ENCODE measurements at places on chromosomes 1 and 21. TPM values are rescaled to one million over a fixed set of nuclear protein-coding genes. Genes with fewer than 3 reads are reported as not detected.

- DNase-seq: no peak
Observed at GRCh38 chr1:6850537-6850936, 65.3 kb downstream of the CAMTA1 start.

BSND gene
- total RNA-seq: not detected

DNA sequence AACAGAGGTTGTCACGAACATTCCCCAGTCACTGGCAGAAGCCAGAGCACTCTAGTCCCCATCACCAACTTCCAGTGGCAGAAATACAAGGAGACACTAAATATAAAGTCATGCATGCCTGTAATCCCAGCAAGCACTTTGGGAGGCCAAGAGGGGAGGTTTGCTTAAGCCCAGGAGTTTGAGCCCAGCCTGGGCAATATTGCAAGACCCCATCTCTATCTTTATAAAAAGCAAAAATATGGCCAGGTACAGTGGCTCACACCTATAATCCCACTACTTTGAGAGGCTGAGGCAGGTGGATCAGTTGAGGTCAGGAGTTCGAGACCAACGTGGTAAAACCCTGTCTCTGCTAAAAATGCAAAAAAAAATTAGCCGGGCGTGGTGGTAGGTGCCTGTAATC, 6.4 kb downstream of the CYB5RL start:
- DNase-seq: no peak

SPATA21 gene
- total RNA-seq: not detected

- DNase-seq: no peak
Observed at GRCh38 chr1:157095551-157095950, 4.1 kb downstream of the ETV3L start.

DNA sequence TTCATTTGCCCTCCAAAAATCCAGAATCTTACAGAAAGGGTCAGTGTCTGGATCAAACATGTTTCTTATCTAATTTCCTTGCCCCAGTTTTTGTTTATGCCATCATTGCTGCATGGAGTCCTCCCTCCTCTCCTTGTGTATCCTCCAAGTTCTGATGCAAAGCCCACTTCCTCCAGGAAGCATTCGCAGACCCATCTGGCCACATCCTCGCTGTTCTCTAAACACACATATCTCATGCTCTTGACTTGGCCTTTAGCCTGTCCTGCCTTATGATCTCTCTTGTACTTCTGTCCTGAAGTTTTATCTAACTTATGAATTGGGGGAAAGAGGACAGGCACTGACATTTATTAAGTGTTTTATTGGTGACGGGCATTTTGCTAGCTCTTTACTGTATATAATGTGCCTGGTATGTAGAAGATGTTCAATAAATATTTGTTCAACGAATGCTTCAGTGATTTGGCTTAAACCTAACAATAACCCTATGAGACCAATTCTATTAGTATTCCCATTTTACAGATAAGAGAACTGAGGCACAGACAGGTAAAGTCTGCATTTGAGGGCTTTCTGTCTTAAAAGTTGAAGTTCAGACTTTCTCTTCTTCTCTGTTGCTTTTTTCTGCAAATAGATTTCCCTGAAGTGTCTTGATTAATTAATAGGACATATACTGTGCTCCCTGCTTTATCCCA, 19.2 kb upstream of the ID3 start:
- DNase-seq: no peak

GRCh38 chr1:12631571-12631970, 12.3 kb upstream of the AADACL4 start:
- no peak for DNase-seq

SH2D1B gene
- not detected for total RNA-seq

MRPS6 gene
- total RNA-seq: 26.4 TPM

TSPAN1 gene
- 8.9 TPM for total RNA-seq

DNA sequence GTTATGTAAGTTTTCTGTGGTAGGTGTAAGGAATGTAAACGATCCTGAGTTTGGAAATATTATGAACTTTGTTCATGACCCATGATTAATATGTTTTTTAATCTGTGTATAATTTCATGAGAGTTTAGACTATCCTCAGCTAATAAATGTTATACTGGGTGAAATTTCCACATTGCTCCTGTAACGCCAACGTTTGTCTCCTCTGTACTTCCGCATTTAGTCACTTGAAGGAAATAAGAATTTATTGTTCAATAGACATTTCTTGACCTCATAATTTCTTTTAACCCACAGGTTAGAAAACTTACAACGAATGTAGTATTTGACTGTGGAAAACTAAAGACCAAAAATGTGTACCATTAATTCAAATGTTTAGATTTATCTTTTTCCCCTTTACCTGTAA, 876 bp downstream of the KCNJ15 start:
- no peak for DNase-seq

GRCh38 chr21:19908390-19908789, 1089.8 kb upstream of the NCAM2 start:
- no peak for DNase-seq

GRCh38 chr1:15543589-15544568, 17.2 kb downstream of the DNAJC16 start:
- DNase-seq: no peak

GRCh38 chr1:243495442-243496186, 239.8 kb downstream of the SDCCAG8 start:
- no peak for DNase-seq

LHX4 gene
- total RNA-seq: not detected

GRCh38 chr1:1683104-1683905, 9.3 kb downstream of the SLC35E2B start:
- DNase-seq: no peak

GRCh38 chr1:154753426-154753825, 116.7 kb downstream of the KCNN3 start:
- no peak for DNase-seq

Measured in glomerular endothelial cell (primary cell).